ENCODE measurements at places on chromosomes 6 and 20.

DNA sequence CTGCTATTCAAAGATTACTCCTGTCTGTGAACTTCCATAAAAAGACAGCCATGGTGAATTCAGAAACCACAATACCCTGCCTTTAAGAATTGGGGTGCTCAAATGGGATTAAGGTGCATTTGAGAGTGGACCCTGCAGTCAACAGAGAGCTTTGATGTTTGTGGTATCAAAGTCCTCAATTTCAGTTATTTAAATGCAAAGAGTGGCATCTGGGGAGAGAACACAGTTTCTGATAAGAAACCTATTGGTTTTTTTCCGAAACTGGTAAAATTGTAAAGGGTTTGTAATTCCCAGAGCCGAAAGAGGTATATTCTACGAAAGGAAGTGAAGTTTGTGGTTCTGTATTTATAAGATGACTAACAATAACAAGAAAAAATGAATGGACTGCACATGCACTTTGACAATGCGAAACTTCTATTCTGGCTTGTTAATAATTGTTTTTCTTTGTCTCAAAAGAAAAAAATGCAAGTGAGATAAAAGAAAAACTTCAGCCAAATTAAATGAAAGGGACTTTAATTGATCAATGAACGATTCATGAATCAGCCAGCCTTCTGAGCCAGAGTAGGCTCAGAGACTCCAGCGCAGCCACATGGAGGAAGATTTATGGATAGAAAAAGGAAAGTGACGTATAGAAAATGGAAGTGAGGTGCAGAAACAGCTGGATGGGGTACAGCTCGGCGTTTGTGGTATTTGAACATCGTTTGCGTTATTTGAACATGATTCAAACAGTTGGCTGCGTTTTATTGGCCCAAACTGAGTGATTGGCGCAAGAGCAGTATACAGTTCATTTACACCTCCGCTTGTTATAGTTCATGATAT, 70.5 kb upstream of the DUSP22 start:
- peak; percentile 70 for DNase-seq

DNA sequence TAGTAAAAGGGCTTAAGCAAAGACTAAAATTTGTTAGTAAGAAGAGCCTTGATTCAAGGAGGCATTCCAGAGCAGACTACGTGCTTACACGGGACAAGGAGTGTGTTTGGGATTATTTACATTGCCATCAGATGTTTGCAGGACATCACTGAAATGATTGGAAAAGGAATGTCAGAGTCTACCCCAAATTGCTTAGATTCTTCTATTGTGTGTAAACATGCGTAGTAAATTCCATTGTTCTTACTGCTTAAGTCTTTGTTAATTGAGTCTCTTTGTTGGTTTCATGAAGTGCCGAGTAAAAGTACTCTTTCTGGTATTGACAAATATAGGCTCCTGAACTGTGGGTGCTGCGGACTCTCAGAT, 60.5 kb downstream of the CD83 start:
- no peak for DNase-seq

DNA sequence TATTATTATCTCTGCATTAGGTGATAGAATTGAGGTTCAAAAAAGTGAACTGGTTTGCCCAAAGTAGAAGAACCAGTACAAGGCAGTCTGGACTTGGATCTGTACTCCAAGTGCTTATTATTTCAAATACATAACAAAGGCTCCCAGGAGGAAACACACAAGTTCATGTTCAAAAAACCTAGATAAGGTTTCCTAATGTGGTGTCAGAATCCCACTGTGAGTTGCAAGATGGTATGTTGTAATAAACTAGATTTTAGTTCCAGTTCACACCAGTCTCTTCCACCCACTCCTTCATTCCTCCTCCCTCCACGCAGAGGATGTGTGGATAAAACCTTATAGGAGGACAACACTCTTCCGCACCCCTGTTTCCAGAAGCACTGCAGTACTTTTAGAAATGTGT, 42.8 kb downstream of the KIAA0319 start:
- DNase-seq = no peak

DNA sequence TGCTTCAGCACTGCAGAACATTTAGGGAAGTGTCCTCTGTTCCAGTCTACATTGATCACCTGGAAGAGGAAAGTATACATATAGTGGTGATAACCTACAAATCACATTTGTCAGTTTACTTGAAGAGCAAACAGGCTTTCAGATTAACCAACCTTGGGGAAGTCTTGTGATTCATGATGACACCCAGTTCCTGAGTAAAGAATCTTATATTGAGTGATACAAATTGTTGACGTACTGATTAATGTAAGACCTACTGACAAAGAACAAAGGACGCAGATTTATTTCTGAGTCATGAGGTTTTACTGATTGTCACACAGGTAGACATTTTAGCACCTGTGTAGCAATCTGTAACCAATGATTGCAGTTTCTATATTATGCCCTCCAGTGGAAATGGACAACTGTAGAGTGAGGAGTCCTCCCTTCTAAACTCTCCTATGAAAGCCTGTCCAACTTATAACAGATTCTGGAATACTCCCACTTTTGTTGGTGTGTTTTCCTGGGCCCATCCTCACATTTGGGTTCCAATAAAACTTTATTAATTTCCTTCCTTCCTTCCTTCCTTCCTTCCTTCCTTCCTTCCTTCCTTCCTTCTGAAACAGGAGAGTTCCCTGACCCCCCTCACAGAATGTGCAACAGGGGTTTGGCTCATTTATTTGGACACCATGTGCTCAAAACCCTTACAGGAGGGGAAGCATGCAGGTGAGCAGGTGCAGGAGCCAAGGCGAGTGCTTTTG, 113.5 kb downstream of the SLC35B3 start:
- no peak for DNase-seq

GRCh38 chr20:21053002-21053762, 53.0 kb downstream of the LINC00237 start:
- no peak for DNase-seq

- DNase-seq = peak; percentile 68
Measured at GRCh38 chr6:110528101-110528929, 51.9 kb upstream of the SLC22A16 start.

DNA sequence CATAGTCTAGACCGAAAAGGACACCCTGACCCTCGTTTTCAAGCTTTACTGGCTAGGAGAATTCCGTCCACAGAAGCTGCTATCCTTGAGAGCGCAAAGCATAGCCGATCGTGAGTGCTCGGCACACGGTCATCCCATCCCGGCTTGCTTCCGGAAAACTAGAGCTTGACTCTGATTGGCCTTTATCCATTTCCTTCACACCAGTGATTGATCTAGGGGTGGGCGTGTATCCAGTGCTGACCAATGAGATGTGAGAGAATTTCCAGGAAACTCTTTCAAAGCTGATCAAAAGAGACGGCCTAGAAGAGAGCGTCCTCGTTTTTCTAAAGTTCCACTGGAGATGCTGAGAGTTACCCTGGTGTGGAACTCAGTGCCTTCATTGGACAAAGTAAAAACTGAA, 41.0 kb upstream of the NFATC2 start:
- no peak for DNase-seq

DNA sequence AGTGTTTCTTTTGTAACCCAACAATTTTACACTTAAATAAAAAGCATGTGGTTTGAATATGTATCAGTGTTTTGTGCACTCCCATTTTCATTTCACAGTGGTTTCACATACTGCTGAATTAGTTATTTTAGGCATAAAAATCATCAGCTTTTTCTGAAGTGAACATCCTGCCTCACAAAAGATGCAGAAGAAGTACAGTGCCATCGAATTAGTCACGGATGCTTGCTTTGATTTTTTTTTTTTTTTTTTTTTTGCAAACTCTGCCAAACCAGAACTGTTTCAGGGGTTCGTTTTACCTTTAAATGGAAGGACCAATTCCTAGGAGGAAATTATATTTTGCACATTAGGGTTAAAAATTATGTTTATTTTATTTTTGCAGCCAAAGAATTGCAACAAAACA, 158.6 kb downstream of the RPS12 start:
- no peak for DNase-seq

DNA sequence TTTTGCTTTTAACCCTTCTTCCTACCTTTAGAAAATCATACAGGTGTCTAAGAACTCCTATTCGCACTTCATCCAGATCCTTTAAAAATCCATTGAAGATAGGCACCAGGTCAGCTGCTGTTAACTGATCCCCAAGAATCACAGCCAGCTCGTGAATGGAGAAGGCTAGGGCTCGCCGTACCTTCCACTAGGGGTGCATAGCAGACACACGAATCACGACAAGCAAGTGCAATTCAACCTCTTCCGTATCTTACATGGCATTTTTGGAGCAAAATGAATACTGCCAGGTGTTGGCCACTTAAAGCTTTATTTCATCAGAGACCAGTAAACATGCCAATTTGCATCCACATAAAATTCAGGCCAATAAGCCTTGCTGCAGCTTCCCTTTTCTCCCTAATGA, 10.8 kb upstream of the ANKRD60 start:
- DNase-seq = no peak

DNA sequence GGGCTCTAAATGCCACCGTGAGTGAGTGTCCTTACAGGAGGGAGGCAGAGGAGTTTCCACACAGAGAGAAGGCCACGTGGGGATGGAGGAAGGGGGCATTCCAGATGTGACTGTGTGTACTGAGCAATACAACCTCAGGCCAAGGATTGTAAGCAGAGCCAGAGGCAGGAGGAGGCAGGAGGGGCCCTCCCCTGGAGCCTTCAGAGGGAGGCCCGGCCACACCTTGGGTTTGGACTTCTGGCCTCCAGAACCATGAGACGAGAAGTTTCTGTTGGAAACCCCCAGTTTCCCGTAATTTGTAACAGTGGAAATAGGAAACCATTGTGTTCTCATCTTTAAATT, 9.3 kb upstream of the KIF25 start:
- DNase-seq = no peak

DNA sequence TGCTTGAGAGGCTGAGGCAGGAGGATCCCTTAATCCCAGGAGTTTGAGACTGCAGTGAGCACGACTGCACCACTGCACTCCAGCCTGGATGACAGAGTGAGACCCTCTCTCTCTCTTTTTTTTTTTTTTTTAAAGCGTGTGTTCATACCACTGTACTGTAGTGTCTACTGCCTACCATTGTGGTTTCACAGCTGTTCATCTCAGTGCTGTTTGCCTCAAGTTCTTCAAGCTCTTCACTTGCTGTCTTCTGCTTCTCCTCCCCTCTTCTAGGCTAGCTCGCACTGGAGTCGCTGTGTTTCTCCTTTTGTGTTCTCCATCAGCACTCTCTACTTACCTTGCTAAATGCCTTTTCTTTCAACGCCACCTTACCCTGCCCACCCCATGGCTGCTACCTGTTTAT, 7.4 kb downstream of the FOXO3 start:
- no peak for DNase-seq

DNA sequence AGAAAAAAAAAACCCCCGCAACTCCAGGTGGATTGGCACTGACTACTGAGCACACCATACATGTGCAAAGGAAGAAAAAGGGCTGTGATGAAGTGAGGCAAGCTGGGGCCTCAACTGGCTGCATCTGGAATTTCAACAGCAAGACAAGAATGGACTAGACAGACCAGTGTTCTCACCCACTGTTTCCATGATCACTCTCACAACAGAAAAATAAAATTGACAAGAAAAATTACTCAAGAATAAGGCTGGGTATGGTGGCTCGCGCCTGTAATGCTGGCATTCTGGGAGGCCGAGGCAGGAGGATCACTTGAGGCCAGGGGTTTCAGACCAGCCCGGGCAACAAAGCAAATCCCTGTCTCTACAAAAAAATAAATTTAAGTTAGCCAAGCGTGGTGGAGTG, 18.8 kb downstream of the ZNF217 start:
- DNase-seq = no peak

DNA sequence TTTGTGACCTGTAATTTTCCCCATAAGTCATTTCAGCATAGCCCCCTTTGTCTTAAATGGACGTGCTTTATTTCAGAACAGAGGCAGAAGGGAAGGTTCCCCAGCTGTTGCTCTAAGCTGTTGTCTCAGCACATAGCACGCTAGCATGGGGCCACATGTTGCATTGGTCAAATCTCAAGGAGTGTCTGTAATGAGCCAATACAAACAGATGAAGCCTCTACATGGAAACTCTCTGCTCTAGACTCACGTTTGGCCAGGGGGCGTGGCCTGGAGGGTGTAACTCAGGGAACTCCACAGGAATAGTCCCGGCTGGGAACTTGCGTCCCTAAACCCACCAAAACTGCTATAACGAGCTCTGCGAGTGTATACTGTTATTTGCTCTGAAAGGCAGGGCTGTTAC, 35.2 kb upstream of the SLC22A2 start:
- no peak for DNase-seq

DNA sequence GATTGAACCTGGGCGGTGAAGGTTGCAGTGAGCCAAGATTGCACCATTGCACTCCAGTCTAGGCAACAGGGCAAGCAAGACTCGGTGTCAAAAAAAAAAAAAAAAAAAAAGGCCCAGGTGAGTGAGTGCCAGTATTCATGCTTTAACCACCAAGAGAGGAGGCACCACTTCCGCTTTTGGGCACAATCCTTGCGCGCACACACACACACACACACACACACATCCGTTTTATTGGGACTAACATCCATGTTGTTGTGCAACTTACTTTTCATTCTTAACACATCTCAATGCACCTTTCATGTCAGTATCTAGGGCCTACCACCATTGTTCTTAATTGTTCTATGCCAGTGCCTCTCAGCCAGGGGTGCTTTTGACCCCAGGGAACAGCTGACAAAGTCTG, 263.0 kb downstream of the CDC5L start:
- no peak for DNase-seq

- no peak for DNase-seq
Measured at GRCh38 chr6:109304284-109305015, 77.8 kb downstream of the CD164 start.

DNA sequence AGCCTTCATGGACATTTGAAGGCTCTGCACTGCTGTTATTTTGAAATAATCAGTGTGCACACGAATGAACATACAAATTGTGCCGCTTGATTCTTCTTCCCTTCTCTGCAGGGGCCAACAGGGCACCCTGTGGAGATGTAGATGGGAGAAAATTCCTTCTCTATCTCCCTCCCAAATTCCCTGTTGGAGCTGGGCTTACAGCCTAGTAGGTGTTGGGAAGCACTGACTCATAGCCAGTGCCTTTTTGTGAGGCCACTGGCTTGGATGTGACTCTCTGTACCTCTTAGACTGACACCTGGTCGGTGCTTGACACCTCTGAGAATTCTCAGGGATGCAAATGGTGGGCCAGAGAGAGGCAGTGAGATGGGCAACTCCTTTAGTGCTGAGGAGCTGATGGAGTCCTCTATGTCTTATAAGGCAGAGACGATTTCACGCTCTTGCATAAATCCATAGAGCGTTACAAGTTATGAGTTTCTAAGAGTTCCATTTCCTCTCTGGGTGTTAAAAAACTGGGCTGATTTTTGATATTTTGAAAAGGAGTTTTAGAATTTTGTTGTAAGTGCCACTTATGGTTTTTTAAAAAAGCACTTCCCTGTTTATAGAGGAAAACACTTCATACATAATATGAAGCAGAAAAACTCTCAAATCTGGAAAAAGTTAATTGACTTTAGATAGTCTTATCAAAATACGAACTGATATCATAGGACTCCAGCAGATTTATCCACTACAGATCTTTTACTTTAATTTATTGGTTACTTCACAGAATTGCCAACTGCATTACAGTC, 89.8 kb upstream of the MAP3K7 start:
- DNase-seq = no peak

- no peak for DNase-seq
Measured at GRCh38 chr6:166707045-166707444, 80.0 kb upstream of the RPS6KA2 start.

GRCh38 chr6:34553146-34553545, 3.0 kb downstream of the SPDEF start:
- DNase-seq = no peak

- DNase-seq = no peak
Measured at GRCh38 chr6:166483573-166484250, 101.0 kb upstream of the MPC1 start.

- no peak for DNase-seq
Measured at GRCh38 chr6:55957961-55958422, 82.6 kb upstream of the BMP5 start.
